ENCODE measurements at places on chromosomes 11 and 22.

- DNase-seq = no peak
Observed at GRCh38 chr11:22884217-22884616, 23.9 kb upstream of the CCDC179 start.

DNA sequence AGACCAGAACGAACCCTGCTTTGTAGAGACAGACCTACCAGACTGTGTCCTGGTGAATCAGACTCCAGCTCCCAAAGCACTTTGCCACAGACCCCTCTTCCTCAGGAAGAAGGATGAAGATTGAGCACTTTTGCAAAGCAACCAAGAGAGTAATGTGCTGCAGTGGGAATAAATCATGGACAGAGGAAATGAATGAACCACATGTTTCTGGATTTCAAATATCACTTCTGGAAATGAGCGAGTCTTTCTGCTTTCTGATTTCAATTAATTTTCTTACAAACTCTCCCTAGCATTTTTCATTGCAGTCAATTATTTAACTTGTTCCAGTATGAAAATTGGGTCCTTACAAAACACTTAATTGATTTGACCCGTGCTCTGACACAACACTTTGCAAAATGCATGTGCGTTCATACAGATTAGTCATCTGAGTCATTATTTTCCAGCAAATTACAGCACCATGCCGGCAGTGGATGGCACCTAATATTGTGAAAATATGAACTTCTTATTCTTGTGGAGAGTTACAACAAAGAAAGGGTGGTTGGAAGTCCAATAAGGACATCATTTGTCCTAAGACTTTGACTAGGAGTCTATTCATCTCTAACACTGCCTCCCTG, 315.9 kb upstream of the CCDC90B start:
- no peak for DNase-seq

- DNase-seq = peak; percentile 40
Observed at GRCh38 chr11:117479372-117479771, 151.7 kb downstream of the CEP164 start.

DNA sequence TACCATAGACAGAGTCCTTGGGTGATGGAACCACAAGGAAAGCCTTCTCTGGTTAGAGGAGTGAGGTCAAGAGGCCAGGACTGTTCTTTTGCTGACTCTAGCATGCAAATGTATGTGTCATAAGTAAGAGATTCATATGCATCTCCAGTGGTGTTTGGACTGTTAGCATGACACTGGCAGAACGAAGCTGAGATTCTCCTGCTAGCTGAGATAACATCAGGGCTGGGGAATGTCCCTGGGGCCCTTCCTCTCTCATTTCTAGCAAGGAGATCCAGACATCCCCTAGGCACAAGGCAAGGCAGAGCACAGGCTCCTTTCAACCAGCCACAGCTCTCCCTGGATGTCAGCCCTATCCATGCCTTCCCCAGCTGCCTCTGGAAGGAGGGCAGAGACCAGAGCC, 711.3 kb downstream of the OPCML start:
- no peak for DNase-seq

GRCh38 chr11:14242187-14242586, 116.8 kb downstream of the RRAS2 start:
- DNase-seq = no peak
